ENCODE measurements at places on chromosomes 6 and 20.

GRCh38 chr6:35096129-35096862, 44.8 kb downstream of the TCP11 start:
- no peak for DNase-seq

DNA sequence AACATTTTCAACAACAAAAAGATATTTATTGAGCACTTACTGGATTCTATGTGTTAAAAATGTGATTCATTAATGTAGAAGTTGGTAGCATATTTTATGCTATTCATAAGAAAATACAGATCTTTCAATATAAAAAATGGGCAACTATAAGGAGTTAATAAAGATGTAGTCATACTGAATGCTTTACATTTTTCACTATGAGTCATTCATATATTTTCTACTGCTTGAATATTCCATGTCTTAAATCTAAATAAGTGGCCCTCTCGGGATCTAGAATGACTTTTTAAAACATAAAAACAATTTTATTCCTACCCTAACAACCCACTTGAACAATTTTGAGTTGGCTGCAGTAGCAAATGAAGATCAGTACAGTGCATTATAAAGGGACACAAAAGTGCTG, 362.1 kb downstream of the PHF3 start:
- DNase-seq, result no peak

- DNase-seq, result no peak
Observed at GRCh38 chr6:26432627-26433201, 7.6 kb upstream of the BTN3A3 start.

GRCh38 chr6:125544819-125545218, 204.6 kb upstream of the HEY2 start:
- no peak for DNase-seq

- DNase-seq, result no peak
Observed at GRCh38 chr20:63054103-63054474, 47.3 kb upstream of the BHLHE23 start.

- DNase-seq, result no peak
Observed at GRCh38 chr6:150638765-150639164, 39.1 kb downstream of the PLEKHG1 start.

DNA sequence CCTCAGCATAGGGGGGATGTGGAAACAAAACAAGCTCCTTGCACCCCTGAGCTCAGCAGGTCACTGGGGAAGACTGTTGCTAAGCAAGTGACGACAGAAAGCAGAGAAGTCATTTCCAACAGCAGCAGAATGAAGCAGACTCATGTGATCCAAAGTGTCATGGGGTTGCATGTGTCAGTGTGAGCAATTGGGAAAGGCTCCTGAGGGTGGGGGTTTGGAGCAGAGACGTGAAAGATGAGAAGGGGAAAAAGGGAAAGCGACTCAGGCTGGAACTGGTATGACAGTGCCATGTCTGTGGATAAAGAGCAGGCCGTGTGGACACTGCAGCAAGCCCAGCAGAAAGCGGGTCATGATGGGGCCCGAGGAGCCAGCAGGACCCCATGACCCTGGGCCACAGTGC, 363.9 kb downstream of the PREX1 start:
- DNase-seq, result no peak

GRCh38 chr6:37784585-37784967, 35.0 kb upstream of the ZFAND3 start:
- DNase-seq, result no peak

DNA sequence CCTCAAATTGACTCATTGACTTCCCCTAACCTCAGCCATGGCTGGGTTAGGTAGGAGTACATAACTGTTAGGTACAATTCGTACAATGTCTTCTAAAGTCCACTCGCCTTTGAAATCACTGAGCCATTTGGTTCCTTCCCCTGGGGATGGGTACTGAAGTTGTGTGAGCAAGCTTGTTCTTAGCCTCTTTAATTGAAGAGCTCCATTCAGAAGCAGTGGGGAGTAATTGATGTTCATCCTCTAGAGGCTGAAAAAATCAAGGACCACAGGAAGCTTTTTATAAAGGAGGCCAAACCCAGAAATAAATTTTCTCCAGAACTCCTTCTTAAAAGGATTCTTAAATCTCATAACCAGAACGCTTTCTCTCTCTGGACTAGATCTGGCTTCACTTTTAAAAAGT, 60.6 kb downstream of the ANKS1A start:
- no peak for DNase-seq

GRCh38 chr6:132316970-132317369, 84.3 kb downstream of the MOXD1 start:
- DNase-seq, result no peak

GRCh38 chr6:37262446-37263026, 4.6 kb upstream of the TMEM217 start:
- DNase-seq, result no peak

GRCh38 chr20:10780901-10781300, 107.1 kb upstream of the JAG1 start:
- no peak for DNase-seq

DNA sequence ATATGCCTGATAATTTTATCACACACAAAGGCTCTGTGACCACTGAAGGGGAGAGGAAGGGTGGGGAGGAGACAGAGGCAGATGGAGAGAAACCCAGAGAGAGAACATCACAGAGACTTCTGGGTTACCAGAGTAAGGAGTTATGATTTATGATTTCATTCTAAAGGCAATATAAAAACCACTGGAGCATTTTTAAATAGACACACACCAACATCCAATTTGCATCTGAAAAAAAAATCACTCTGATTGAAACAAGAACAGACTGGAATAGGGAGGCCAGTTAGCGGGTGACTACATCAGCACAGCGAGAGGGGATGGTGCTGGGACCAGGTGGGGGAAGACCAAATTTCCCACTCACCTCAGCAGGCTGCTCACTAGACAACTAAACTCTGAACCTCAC, 104.8 kb downstream of the AGPAT4 start:
- no peak for DNase-seq

DNA sequence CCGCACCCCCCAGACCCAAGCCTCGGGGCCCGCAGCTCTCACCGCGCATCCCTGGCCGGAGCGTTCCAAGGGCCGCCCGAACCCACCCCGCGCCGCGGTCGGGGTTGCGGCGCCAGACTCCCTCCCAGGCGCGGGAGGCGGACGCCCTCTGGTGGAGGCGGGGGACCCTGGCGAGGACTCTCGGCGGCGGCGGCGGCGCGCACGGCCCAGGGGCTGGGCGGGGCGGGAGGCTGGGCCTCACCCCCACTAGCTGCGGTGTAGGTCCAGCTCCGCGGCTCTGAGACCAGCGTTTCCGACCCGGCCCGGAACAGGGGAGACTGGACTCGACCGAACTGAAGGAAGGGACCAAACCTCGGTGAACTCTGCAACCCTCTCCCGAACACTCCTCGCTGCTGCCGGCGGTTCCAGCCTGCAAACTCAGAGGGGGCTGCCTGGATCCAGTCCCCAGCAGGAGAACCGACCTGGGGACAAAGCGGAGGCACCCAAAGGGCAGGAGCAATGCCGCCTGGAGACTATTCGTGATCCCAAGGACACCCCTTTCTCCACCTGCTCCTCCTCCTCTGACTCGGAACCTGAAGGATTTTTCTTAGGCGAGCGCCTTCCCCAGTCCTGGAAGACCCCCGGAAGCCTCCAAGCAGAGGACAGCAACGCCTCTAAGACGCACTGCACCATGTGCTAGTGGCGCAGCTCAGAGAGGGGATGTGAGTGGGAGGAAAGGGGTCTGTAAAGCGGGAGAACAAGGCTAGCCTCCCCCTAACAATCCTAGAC, 859 bp upstream of the TOMM6 start:
- DNase-seq, result peak; percentile 80

GRCh38 chr20:52118016-52118623, 73.5 kb downstream of the ZFP64 start:
- no peak for DNase-seq
